ENCODE measurements at places on chromosomes 16 and 17.

DNA sequence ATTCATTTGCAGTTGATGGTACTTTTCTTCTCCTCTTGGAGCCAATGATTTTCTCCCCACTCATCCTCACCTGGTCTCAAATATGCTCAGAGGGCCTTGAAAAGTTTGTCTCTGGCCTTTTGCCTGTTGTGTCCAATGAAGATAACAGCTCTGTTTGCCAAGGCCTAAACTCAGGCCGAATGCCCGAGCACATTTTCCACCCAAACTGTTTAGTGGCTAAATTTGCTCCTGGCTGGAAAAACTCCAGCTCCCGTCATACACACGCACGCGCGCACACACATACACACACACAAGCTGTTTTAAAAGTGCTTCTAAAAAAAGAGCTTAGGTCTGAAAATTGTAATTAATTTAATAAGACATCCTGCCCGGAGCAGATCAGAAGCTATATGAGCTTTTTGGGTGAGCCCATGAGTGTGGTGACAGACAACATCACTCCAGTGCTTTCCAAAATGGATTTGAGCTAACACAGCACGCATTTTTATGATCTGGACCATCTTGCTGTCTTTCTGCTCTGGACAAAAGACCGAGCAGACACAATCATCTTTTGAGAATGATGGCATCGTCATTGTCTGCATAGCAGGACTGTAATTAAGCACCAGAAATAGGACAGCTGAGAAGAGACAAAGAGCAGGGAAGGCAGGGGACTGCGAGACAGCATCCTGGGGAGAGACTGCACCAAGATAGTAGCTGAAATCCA, 48.9 kb downstream of the IRX6 start:
- no peaks in the 10 kb centered on the region for H3K27me3 ChIP-seq
- H3K36me3 ChIP-seq, result no peaks in the 10 kb centered on the region
- no peaks in the 10 kb centered on the region for H3K4me1 ChIP-seq
- H3K27ac ChIP-seq, result no peak overlapping the region
- no peak overlapping the region for H3K4me3 ChIP-seq

DNA sequence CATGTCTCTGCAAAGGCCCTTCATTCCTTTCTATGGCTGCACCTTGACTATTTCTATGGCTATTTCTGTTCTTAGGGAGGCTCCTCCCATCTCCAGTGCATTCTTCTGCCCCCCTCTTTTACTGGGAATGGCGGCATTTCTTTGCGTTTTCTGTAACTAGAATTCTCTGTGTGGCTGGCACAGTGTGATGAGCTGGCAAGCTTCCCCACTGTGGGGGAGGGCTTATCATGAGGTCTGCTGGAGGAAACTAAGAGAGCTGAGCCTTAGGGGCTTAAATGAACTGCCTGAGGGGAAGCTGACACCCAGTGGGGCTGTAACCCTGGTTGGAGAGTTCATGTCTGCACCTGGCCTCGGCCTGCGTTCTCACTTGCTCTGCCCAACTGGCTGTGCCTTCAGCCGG, 1.5 kb upstream of the CARD14 start:
- H3K27ac ChIP-seq, result no peak overlapping the region
- no peak for DNase-seq

DNA sequence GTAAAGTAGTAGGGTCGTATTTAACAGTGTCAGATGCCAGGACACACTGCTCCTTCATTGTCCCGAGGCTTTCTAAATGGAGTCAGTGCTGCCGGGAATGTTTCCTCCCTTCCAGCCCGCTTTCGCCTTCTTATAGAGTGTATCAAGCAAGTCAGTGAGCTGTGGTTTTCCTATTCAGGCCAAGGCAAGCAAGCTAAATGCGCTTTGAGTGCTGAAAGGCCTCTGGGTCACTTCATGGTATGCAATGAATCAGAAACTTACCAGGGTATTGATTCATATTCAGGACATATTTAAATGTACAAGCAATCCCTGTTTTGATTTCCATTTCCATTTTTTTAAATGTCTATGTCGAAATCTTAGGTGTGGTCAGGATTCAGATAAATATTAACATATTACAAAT, 327.9 kb upstream of the SOX9 start:
- no peak overlapping the region for H3K4me3 ChIP-seq
- H3K36me3 ChIP-seq, result no peaks in the 10 kb centered on the region
- H3K27ac ChIP-seq, result no peak overlapping the region
- H3K27me3 ChIP-seq, result no peaks in the 10 kb centered on the region
- H3K4me1 ChIP-seq, result no peaks in the 10 kb centered on the region

DNA sequence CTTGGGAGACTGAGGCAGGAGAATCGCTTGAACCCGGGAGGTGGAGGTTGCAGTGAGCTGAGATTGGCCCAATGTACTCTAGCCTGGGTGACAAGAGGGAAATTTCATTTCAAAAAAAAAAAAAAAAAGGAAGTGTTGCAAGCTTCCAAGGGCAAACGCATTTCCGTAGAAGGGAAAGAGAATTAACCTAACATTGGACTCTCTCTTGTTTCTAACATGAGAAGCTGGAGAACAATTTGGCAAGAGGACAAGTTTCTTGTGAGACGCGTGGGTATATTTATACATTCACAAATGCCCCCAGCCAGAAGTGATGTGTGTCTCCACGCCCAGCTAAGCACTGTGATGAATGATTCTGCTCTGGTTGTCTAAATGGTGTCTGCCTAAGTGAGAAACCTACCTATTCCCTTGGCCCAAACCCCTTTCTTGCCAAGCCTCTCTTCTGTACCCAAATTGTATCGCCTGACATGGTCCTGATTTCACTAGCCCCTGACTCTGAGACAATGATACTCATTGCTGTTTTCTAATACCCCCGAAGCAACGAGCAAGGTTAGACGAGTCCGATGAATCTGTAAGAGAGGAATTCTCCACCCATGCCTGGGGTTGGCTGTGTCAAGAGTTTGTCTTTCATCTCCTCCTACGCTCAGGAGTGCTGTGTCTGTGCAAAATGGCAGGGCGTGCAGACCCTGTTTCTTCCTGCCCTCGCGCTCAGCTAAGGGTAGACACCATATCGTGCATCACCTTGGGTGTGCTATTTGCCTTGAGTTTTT, 14.2 kb upstream of the ST6GALNAC2 start:
- no peaks in the 10 kb centered on the region for H3K27me3 ChIP-seq
- peaks cover 6% of the 10 kb centered on the region for H3K36me3 ChIP-seq
- H3K4me3 ChIP-seq, result no peak overlapping the region
- DNase-seq, result no peak

GRCh38 chr16:11494433-11494832, 92.3 kb downstream of the LITAF start:
- H3K4me1 ChIP-seq, result peaks cover 2% of the 10 kb centered on the region
- no peak overlapping the region for H3K4me3 ChIP-seq
- no peak overlapping the region for H3K27ac ChIP-seq
- DNase-seq, result peak; percentile 58
- no peaks in the 10 kb centered on the region for H3K27me3 ChIP-seq

GRCh38 chr16:48153774-48154173, 2.0 kb downstream of the ABCC12 start:
- no peak overlapping the region for H3K4me3 ChIP-seq
- H3K27ac ChIP-seq, result no peak overlapping the region
- no peaks in the 10 kb centered on the region for H3K27me3 ChIP-seq
- no peak for DNase-seq
- no peaks in the 10 kb centered on the region for H3K4me1 ChIP-seq

DNA sequence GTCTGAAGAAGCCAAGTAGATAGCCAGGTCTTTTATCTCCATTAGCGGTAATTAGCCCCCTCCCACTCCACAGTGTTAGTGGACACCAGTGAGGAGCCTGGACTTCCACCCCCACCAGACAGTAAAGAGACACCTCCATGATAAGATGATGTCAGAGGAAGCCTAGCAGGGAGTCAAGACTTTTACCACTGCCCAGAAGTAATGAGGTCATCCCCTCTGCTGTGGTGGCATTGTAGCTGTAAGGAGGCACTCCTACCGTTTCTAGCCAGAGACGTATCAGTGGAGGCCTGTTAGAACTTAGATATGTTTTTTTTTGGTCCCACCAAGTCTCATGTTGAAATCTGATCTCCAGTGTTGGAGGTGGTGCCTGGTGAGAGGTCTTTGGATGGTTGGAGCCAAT, 38.1 kb downstream of the PIK3R5 start:
- peak; percentile 17 for DNase-seq
- no peaks in the 10 kb centered on the region for H3K27me3 ChIP-seq
- H3K27ac ChIP-seq, result no peak overlapping the region
- no peaks in the 10 kb centered on the region for H3K4me1 ChIP-seq

DNA sequence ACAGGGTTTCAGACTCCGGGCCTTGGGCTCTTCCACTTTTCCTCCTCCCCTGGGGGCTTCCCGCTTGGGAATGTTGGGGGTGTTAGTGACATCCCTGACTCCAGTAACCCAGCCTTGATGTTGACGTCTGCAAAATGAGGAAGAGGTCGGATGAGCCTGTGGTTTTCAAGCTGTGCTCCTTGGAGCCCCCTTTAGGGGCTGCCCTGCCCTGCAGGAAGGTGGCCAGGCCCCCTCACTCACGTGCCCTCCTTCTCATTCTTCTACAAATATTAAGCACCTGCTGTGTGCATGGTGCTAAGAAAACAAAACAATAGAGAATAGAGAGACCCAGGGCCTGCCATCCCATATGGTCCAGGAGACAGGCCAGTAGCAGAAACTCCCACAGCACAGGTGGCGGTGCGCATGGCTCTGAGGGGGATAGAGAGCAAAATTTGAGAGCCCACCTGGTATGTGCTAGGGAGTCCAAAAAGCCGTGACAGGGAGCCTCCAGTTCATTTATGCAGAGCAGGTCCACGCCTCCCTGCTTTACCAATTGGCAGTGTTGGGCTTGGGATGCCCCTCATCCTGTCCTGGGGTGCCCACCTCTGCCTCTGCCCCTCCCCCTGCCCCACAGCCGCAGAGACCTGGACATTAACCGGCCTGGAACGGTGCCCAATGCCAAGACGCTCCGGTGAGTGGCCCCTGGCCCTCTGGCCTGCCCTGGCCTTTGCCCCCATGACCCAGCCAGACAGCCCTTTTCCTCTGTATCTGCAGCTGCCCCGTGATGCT, 7.4 kb downstream of the NDRG4 start:
- H3K27ac ChIP-seq, result no peak overlapping the region
- no peak overlapping the region for H3K4me3 ChIP-seq
- H3K4me1 ChIP-seq, result no peaks in the 10 kb centered on the region
- DNase-seq, result peak; percentile 31

- H3K27me3 ChIP-seq, result no peaks in the 10 kb centered on the region
- no peak overlapping the region for H3K4me3 ChIP-seq
- no peak overlapping the region for H3K27ac ChIP-seq
Observed at GRCh38 chr16:83689385-83689831, 118.4 kb upstream of the HSBP1 start.

DNA sequence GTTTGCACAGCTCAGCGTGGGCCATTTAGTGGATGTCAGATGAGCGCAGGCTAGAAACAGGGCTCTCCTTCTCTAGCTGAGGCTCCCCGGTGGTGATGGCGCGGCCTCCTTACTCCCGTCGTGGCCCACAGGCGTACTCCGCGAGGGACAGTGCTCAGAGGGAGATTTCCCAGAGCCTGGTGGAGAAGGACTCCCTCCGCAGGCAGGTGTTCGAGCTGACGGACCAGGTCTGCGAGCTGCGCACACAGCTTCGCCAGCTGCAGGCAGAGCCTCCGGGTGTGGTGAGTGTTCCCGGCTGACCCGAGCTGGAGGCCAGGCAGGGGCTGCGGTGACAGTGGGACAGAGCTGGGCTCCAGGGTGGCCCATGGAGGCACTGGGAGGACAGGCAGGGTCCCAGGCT, 21.4 kb downstream of the CARD14 start:
- H3K36me3 ChIP-seq, result no peaks in the 10 kb centered on the region
- H3K27ac ChIP-seq, result no peak overlapping the region
- no peak overlapping the region for H3K4me3 ChIP-seq
- DNase-seq, result peak; percentile 83
- no peaks in the 10 kb centered on the region for H3K27me3 ChIP-seq

DNA sequence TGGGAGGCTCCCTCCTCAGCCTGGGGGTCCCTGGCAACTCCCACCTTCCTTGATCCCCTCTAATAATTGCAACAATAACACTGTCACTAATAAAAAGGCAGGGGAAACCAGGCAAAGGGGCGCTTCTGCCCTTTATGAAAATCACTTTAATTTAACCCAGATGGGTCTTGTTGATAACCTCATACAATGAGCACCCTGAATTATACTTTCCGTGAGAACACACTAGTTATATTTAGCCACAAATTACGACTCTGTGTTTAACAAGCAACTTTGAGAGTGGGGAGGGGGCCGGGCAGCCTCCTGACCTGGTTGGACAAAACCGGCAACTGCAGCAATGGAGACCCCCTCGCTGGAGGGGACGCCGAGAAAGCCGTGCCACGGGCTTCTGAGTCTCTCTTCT, 5.7 kb upstream of the BAHCC1 start:
- H3K36me3 ChIP-seq, result 0 out of 2 replicates have a peak, but pooled peaks cover 4% of the 10 kb centered on the region
- H3K4me1 ChIP-seq, result no peaks in the 10 kb centered on the region
- no peak overlapping the region for H3K4me3 ChIP-seq
- H3K27me3 ChIP-seq, result peaks cover 78% of the 10 kb centered on the region
- no peak for DNase-seq

DNA sequence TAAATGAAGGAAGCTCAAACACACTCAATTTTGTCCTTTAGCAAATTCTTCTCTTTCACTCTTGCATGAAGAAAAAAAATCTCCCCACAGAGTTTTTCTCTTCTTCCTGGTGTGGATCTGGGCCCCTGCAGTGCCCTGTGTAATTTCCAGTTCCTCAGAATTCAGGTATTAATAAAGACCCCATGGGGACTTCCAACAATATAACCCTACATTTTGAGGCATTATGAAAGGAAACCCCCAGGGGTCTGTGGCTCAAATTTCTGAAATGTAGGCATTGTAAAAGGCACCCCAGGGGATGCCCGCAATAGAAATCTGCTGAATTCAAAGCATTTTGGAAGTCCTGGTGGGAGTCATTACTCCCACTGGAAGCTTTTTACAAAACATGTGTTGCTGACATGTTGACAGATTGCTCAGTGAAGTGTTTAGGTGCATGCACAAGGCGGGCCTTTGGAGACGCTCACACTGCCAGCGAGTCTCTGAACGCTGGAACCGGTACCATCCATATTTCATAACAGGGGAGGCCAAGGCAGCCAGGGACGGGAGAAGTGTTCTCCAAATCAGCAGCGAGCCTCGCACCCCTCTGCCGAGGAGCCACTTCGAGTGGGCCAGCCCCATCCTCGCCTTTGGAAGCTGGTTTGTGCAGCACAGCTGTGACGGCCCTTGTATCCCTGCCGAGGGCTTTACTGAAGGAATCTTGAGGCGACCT, 154.0 kb downstream of the ZNF423 start:
- H3K36me3 ChIP-seq, result no peaks in the 10 kb centered on the region
- peak overlapping the region; percentile 46 for H3K4me3 ChIP-seq
- H3K27me3 ChIP-seq, result no peaks in the 10 kb centered on the region
- DNase-seq, result peak; percentile 75

All from H9 (cell line).